ENCODE measurements at places on chromosomes 6 and 20. TPM values are rescaled to one million over a fixed set of nuclear protein-coding genes. Genes with fewer than 3 reads are reported as not detected.

Gene TOX2
- 1.0 TPM for total RNA-seq

Gene SNX14
- 54.1 TPM for total RNA-seq

Gene MRS2
- total RNA-seq: 11.3 TPM

Gene SLC22A1
- 2.7 TPM for total RNA-seq

Gene MOG
- not detected for total RNA-seq

Gene RAD21L1
- total RNA-seq: 1.6 TPM

Gene CALHM5
- total RNA-seq: not detected

Gene PRL
- not detected for total RNA-seq

Gene PHACTR3
- total RNA-seq: not detected

Gene CCN5
- total RNA-seq: 0.41 TPM

Gene CSTF1
- 47.7 TPM for total RNA-seq

Measured in T-cell (primary cell).